ENCODE measurements at places on chromosomes 2 and 18.

DNA sequence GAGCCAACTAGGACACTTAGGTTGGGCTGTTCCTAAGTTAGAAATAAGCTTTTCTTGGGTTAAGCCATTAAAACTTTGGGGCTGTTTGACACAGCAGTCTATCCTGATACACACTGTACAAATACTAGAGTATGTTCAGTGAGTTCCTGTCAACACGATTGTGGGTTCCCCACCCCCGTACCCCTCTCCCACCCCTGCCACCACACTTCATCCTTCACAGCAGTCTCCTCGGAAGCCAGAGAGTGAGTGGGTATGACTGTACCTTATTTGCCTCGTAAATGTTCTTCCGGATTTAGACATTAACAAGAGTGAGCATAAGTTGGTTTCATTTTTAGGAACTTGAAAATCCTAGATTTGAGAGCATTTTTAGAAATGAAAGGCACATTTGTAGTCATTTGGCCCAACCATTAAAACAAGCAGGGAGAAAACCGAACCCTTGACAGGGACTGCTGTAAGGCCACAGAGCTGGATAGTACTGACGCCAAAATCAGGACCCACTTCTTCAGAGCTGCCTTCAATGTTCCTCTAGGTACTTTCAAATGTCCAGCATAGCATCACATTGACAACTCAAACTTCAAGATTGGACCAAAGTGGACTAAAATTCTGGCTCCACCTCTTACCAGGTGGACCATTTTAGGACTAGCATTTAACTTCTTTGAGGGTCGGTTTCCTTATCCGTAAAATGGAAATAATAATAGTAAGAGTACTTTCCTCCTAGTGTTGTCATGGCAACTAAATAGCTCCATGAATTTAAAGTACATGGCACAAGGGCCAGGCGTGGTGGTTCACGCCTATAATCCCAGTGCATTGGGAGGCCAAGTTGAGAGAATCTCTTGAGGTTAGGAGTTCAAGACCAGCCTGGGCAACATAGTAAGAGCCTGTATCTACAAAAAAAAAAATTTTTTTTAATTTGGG lies 166.3 kb upstream of the SERTAD2 start:
- no peak for DNase-seq

DNA sequence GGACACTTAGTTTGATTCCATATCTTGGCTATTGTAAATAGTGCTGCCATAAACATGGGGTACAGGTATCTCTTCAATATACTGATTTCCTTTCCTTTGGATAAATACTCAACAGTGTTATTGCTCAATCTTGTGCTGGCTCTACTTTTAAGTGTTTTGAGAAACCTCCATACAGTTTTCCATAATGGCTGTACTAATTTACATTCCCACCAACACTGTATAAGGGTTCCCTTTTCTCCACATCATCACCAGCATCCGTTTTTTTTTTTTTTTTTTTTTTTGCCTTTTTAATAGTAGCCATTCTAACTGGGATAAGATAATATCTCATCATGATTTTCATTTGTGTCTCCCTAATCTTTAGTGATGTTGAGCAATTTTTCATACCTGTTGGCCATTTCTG lies 29.9 kb upstream of the GALNT5 start:
- no peak for DNase-seq

- no peak for DNase-seq
Measured at GRCh38 chr2:59462422-59463197, 1090.8 kb downstream of the BCL11A start.

DNA sequence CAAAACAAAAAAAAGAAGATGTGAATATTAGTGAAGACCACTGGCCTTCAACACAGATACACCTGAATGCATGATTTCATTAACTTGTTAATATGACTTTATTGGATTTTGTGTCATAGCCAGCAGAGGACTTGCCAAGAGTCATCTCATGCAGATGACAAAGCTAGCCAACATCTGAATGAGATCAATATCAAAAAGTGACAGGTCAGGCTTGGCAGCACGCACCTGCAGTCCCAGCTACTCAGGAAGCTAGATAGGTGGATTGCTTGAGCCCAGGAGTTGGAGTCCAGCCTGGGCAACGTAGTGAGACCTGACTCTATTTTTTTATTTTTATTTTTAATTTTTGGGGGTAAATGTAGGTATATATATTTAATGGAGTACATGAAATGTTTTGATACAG lies 54.5 kb upstream of the TGIF1 start:
- no peak for DNase-seq

DNA sequence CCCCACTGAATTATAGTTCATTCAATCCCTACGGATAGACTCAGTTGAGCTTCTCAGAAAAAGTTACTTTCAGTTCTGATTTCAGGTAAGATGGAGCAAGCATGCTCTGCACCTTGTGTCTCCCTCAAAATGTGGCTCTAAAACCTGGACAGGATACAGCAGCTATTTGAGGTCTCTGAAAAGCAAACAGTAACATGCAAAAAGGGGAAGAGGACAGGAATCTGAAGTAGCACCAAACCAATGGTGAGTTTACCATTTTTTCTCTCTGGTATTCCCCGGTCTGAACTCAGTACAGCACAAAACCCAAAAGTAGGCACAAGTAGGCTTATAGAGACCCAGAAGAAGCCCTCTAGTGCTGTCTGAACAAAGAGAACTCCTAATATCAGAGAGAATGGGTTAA lies 34.1 kb downstream of the LANCL1 start:
- DNase-seq, result no peak

GRCh38 chr2:167398873-167399272 lies 510.6 kb downstream of the XIRP2 start:
- DNase-seq, result no peak

DNA sequence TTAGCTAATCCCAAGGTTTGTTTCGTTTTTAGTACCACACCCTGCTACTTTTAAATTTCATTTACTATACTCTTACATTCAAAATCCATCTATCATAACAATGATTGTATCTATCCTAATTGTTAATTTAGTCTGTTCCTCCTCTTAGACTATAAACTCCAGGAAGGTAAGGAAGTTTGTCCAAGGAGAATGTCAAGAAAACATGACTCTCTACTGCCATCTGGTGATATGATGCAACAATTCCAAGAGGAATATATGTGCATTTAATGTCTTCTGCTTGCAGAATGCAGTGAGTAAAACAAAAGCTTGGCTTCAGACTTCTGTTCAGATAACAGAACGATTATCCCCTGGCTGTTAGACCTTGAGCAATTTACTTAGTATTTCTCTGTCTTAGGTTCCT lies 1267.1 kb downstream of the LRP1B start:
- no peak for DNase-seq

Measured in iPS DF 6.9 (cell line).